Stimulated activated CD4-positive, alpha-beta T cell treated with anti-CD3 and anti-CD28 coated beads, Interleukin-2, amount 100 ng/mL, for 24 hours (primary cell): ENCODE measurements at places on chromosomes 5 and 9.
A peak's percentile ranks its signal among the peaks of the same experiment; 100 is the strongest.

- no peak for DNase-seq
Measured at GRCh38 chr9:117278471-117279035, 136.3 kb downstream of the ASTN2 start.

GRCh38 chr5:20615888-20616563, 628.0 kb upstream of the CDH18 start:
- DNase-seq: no peak

DNA sequence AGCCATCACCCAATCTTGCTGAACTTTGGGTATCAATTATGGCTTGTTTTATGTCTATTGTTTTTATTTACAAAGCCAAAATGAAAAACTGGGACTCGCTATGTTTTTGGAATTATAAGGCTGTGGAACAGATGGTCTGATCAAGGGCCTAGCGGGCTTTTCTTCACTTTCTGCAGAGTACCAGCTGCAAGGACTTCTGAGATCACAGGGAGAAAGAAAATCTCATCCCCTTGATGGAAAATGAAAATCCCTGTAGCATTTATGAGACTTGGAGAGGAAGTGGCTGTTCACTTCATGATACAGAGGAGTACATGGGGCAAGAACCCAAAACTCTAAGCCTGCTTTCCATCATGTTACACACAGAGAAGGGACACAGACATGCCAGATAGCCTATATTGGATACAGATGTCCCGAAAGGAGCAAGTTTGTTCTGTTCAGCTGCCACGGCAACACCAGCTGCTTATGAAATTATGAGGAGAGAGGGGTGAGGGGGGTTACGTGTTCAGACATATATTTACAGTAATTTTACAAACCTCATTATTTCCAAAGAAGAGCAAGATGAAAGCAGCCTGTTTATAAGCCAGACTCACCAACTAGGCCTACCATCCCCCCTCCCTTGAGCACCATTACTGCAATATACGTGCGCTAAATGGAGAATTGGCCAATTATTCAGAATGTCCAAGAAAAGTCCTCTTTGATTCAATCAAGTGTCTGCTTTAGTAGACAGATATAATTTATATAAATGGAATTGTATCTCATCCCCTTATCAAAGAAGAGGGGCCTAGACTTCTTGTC, 220.0 kb downstream of the MARCHF11 start:
- no peak for DNase-seq

GRCh38 chr9:137085920-137086530, 760 bp upstream of the MAN1B1 start:
- peak; percentile 41 for DNase-seq

DNA sequence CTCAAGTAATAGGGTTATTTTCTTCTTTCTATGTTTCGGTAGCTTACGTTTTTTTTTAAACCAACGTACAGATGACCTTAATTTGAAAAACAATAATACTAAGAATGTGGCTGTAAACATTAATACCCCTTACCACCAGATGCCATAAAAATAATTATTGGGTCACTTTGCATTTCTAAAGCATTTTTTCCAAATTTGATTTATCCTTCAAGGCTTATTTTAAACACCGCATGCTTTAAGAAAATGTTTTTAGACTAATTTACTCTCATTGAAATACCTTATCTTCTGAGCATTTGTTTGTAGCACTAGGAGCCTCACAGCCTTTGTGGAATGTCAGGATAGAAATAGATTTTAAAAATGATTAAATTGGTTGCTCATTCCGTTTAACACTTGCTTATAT, 5.8 kb upstream of the APBA1 start:
- no peak for DNase-seq

GRCh38 chr5:6535594-6535993, 86.9 kb downstream of the UBE2QL1 start:
- no peak for DNase-seq
